ENCODE measurements at places on chromosomes 11 and 22.

- no peak for DNase-seq
Observed at GRCh38 chr11:101436511-101437142, 147.2 kb downstream of the TRPC6 start.

DNA sequence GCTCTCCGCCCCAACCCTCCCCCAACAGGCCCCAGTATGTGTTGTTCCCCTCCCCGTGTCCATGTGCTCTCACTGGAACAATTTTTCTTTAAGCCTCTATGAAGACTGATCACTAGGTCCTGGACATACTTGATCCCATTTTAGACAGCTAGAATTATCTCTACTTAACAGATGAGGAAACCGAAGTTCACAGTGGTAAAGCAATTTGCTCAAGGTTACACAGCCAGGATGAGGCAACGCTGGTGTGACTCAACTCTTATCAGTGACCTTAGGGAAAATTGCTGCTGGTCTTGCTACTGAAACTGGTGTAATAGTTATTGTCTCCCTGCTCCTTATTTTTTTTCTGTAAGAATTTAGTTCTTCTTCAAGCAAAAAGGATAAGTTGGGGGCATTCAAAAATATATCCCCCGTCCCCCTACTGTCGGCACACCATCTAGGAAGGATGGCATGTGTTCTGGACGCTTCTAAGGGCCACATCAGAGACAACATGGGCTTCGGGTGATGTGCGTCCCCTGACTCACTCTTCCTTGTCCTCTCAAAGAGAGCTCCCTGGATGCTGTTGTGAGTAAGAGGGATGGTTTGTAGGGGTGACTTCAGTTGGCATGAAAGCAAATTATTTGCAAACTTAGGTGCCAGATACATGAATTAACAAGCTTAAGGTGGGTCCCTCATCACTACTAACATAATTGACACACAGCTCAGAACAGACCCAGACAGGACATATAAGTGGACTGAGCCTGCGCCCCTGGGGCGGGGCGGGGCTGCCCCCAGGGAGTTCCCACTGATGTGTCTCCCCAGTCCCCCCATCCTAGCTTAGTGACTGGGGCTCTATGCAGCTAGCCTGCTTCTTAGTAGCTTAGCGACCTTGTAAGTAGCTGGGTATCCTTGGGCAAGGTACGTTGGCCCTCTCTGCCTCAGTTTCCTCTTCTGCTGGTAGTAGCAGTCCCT is 23.6 kb upstream of the ALX4 start:
- no peak for DNase-seq

GRCh38 chr22:20517422-20517821 is 10.0 kb downstream of the MED15 start:
- DNase-seq: no peak

- no peak for DNase-seq
Observed at GRCh38 chr22:37346505-37346895, 64.2 kb downstream of the CYTH4 start.

GRCh38 chr11:63917692-63918506 is 935 bp upstream of the RCOR2 start:
- DNase-seq: peak; percentile 24

DNA sequence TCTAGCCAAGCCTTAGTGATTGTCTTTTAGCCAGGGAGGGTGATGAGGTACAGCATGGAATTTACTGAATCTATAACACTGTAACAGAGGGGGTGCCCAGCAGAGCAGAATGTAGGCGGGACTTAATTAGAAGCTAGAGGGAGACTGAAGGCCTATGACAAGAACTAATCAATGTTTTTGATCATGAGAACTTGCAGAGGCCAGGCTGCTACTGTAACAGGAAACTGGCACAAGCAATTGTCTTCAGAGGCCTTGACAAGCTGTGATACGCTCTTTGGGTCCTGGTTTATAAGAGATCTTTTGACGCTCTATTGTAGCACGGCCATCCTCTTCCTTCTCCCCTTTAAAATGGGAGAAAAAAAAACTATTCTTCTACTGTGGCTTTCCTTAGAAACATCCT is 1297.3 kb downstream of the JRKL start:
- DNase-seq: no peak

DNA sequence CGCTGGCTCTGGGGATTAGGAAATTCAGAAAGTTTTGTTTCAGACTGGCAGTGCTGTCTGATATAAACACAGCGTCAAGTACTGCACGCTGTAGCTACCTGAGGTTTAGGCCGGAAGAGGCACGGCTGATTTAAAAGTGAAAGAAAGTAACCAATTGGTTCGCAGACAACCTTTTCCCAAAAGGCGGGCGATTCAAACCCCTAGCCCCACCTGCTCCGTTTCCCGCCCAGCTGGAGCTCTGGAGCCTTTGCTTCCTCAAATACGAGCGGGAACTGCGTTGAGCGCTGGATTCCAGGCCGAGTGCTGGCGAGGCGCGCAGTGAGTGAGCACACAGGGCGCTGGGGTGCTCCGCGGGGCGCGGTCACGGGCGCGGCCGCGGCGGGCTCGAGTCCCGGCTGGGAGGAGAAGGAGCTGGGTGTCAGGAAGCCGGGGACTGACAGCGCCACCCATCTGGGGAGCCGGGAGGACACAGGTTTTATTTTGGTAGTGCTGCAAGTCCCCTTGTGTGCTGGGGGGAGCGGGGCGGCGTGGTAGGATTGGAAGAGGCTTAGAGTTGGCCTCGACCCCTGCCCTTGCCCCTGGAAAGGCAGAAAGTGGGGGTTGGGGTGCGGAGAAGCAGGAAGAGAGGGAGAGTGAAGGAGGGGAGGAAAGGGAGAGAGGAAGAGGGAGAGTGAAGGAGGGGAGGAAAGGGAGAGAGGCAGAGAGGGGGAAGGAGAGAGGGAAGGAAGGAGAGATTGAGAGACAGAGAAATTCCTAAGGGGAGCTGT is 2.1 kb downstream of the FAM111A start:
- DNase-seq: peak; percentile 61

DNA sequence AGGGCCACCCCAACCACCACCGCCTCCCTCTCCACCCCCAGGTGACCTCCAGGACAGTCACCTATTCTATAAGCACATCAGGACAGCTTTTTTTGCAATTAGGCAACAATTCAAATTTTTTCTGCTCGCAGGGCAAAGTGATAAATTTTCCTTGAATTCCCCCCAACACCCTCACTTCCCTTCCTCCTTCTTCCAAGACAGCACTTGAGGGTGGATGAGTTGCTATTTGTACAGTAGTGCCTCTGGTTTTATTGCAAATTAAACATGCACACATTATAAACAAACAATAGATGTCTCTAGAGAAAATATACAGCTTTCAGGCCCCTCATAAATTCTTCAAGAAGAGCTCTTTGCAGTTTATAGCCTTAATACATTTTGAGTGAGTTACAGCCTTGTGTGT is 80.9 kb upstream of the USP47 start:
- DNase-seq: no peak

- no peak for DNase-seq
Observed at GRCh38 chr11:59141673-59142460, 789 bp upstream of the FAM111A start.

GRCh38 chr11:91981995-91982394 is 242.6 kb upstream of the FAT3 start:
- DNase-seq: no peak

DNA sequence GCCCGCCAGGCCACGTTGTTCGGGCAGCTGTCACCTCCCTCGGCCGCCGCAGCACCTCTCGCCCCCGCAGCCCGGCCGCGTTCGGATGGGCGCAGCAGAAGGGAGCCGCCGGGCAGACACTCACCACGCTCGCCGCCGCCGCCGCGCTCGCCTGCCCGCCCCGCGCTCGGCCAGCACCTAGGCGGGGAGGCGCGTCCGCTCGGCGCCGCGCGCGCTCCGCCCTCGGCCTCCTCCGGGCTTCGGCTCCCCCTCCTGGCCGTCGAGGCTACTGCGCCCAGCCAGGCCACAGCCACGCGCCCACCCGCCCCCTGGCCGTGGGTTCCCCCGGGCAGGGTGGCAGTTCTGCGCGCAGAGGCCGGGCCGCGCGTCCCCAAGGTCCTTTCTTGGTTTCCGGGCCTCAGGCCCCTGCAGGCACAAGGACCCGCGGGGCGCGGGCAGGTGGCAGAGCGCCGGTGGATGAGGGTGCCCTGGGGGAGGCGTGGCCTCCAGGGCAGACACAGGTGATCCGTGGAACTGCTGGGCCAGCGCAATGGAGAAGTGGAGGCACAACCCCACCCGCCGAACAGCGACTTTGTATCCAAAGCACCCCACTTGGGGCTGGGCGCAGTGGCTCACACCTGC is at the start of gene SLC25A22:
TSS of gene SLC25A22 (minus strand) at position 189 of the 621 bp plus-strand sequence. CDS start 3,275 bp downstream, outside the sequence.
- DNase-seq: peak; percentile 87

DNA sequence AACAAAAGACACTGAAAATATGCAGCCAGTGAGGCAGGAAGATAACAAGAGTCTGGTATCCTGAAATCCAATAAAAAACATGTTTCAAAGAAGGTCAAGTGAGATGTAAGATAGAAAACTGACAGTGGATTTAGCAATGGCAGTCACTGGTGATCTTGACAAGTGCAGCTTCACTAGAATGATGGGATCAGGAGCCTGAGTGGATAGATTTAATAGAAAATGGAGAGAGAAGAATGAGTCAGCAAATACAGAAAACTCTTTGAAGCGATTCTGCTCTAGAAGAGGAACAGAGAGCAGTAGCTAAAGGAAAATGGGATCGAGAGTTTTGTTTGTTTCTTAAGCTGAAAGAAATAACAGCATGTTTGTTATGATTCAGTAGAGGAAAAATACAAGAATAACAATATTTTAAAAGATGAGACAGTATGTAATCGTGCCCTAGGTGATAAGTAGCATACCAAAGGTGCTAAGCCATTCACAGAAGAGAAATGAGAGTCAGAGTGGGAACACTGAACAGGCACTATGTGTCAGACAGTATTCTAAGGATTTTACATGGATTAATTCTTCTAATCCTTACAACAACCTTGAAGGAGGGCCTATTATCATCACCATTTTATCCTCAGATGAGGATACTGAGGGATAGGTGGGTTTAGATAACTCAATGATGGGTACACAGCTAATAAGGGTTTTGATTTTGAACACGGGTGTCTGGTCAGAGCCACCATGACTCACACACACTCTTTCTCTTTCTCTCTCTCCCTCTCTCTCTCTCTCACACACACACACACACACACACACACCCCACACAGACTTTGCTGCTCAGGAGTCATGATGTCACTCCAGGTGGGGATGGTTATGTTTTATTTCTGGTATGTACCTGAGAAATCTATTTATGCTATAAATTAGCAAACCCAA is 36.3 kb downstream of the MRE11 start:
- DNase-seq: no peak

DNA sequence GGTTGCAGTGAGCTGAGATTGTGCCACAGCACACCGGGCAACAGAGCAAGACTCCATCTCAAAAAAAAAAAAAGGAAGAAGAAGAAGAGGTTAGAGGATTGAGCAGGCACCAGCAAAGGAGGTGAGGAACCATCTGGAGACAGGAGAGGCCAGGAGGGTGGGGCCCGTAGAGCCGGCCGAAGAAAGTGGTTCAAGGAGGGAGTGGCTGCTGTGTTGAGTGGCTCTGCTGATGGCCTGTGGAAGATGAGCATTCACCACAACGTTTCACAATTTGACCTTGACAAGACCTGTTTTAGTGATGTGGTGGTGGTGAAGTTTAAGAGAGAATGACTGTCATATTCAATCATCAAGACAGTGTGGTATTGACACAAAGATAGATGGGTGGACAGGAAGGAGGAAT is 6.8 kb upstream of the CTSD start:
- DNase-seq: no peak

DNA sequence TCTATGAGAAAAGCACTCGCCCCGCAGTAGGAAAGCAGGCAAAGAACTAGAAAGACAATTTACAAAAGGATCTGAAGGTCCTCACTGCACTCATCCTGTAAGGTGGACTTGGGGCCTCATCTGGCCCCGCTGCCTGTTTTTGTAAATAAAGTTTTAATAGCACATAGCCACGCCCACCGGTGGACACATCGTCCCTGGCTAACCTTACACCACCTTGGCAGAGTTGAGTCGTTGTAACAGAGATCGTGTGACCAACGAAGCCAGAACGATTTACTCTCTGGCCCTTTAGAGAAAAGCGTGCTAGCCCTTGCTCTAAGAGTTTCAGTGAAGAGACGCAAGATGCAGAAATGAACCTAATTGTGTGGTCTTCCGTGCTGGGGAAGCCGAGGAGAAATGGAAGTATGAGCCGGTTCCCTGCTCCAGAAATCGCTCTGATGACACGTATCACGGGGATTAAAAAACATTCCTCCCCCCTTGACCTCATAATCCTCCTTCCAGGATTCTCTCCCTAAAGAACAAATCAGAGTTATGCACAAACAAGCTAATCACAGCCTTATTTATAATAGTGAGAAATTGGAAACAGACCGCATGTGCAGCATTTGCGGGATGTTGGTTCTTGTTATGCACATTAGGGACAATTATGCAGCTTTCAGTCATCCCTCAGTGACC is 80.1 kb downstream of the CDKN1C start:
- DNase-seq: no peak

DNA sequence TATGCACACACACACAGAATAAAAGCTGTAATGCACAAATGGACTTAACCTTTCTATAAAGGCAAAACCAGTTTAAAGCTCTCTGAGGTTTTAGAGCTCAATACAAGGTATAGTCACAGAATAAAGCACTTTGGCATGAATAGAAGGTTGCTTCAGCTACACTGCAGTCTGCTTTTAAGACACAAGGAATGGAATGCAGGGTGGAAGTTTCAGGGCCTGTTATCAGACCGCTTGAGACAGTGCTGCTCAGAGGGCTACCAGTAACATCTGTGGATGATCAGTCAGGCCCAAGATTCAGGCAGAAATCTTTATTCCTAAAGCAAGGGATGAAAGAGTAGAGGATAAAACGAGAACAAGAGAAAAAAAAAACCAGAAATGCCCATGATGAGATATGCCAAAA is 46.7 kb downstream of the CD44 start:
- DNase-seq: no peak

DNA sequence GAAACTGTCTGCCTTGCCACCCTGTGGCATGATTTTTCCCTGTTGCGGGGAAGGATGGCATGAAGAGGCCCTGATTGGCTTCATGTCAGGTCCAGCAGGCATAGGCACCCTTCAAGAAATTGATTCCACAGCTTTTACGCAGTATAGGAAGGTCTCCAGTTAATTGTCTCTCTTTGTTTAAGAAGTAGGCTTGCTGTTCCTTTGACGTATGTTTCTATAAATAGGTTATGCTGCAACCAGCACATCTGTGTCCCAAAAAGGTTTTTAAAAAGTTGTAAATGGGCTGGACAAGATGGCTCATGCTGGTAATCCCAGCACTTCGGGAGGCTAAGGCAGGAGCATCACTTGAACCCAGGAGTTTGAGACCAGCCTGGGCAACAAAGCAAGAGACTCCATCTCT is 62.6 kb downstream of the CD6 start:
- DNase-seq: no peak

- no peak for DNase-seq
Observed at GRCh38 chr22:31603574-31603973, 58.4 kb downstream of the PISD start.

DNA sequence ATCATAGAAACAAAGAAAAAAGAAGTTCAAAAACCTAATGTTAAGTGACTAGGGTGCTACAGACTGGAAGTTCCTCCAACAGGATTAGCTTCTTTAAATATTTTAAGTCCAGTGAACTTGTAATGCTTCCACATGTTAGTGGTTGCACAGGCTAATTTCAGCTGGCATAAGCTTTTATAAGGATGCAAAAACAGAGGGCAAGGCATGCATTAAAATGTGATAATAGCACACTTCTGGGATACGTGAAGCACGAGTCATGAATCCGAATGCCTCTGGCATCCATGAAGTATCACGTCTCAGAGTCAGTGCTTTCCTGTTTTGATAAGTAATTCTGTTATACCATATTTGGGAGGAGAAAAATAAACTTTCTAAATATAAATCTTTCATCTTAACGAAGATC is 106.8 kb downstream of the DCDC1 start:
- DNase-seq: no peak

Data from activated naive CD4-positive, alpha-beta T cell treated with Interleukin-2 at 50 U/mL for 16 hours (primary cell).